ENCODE measurements at places on chromosomes 6 and 20. TPM values are rescaled to one million over a fixed set of nuclear protein-coding genes. Genes with fewer than 3 reads are reported as not detected.

DNA sequence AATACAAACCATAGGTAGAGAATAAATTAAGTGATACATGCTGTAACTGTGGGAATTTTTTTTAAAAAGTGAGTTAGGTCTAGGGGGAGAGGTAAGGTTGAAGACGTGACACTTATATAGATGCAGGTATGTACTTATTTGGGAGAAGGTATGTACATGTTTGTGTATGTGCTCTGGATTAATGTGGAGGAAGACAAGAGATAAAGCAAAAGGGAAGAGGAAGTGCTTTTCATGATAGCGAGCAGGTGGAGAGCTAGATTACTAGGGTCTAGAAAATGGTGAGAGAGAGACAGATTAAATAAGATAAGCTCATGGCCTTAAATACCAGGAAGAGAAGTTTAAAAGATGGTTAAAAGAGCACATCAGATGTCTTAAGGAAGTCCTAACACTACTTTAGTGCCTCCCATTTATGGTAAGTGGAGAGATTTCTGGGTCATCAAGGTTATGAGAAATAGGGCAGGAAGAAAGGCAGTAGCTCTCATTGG lies 92.5 kb downstream of the MAN1A1 start:
- DNase-seq = no peak

- peak; percentile 88 for DNase-seq
These were observed 163.2 kb downstream of the PDE7B start for GRCh38 chr6:136014454-136015437.

GRCh38 chr6:116012951-116013350 lies 47.7 kb downstream of the FRK start:
- DNase-seq = no peak

NRSN1 gene
- total RNA-seq = not detected

STX11 gene
- total RNA-seq = 9.7 TPM

NHSL1 gene
- 13.9 TPM for total RNA-seq

Measured in SJSA1 (cell line).